A673 (cell line): ENCODE measurements at places on chromosomes 7 and 10. TPM values are rescaled to one million over a fixed set of nuclear protein-coding genes. Genes with fewer than 3 reads are reported as not detected.

GRCh38 chr10:11396311-11396955 lies 215.0 kb downstream of the USP6NL start:
- DNase-seq = no peak

DNA sequence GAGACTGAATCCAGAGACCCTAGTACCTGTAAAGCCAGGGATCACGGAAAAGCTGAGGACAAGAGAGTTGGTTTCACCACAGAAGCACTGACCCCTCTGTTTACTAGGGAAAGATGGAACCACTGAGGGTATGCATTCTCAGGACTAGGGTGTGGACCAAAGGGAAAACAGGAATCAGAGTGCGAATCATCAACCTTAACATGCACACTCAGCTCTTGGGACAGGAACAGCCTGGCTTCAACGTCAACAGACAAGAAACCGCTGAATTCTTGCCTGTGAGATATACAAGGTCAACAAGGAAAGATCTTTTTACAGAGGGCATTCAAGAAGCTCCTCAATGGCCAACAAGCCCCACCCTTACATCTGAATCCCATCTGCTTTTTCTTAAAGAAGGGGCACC lies 14.9 kb downstream of the TNRC18 start:
- DNase-seq = no peak

DNA sequence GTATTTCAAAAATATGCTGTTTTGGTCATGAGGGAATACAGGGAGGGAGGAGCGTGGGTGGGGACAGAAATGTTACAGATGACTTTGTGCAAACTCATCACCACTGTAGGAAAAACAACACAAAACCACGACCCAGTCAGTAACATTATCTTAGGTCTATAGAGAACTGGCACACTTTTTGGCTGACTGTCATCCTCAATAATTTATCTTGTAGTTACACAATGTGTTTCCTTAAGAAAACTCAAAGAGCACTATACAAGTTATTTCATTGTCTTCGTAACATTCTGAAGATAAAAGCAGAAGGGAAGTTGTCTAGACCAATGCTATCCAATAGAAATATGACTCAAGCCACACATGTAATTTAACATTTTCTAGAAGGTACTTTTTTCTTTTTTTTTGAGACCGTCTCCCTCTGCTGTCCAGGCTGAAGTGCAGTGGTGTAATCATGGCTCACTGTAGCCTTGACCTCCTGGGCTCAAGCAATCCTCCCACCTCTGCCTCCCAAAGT lies 16.9 kb upstream of the CDK14 start:
- DNase-seq = no peak

- DNase-seq = no peak
Measured at GRCh38 chr7:18535810-18536415, 40.4 kb downstream of the HDAC9 start.

TMEM236 gene
- 0.06 and 0.13 TPM in 2 replicates for total RNA-seq

GRCh38 chr7:116322541-116322940 lies 112.2 kb downstream of the TES start:
- DNase-seq = no peak

FAM25C gene
- total RNA-seq = not detected in 2 replicates

DNA sequence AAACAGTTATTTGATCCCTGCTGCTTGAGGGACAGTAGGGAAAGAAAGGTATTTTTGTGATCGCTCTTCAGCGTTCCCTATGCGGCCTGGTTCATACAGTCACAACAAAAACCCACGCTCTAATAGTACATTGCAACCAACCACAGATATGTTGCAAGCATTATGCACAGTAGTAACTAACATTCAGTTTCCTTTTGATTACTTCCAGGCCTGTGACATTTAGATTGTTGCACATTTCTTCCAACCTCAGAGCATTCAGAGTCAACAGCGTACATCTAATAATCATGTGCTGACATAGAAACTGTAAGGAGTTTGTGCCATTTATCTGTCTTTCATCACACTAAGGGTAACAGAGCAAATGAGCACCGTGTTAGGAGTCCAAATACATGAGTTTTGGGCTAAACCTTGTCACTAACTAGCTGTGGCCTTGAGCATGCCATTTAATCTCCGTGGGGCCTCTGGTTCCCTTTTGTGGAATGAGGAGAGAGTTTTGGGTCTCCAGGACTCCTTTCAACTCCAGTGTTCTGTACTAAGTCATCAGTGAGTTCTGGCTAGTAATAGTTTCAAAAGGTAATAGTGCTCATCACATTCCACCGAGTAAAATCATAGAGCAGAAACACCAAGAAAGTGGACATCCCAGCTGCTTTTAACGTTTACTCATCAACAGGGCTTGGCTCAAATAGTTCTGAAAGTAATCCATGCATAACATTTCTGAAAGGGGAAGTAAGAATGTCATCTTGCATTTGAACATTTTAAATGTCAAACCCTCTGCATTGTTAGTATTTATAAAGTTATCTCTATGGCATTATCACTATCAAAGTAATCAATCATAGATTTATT lies 99.0 kb upstream of the FZD1 start:
- DNase-seq = no peak

GRCh38 chr7:8434290-8435002 lies 1.0 kb downstream of the NXPH1 start:
- DNase-seq = no peak

DNA sequence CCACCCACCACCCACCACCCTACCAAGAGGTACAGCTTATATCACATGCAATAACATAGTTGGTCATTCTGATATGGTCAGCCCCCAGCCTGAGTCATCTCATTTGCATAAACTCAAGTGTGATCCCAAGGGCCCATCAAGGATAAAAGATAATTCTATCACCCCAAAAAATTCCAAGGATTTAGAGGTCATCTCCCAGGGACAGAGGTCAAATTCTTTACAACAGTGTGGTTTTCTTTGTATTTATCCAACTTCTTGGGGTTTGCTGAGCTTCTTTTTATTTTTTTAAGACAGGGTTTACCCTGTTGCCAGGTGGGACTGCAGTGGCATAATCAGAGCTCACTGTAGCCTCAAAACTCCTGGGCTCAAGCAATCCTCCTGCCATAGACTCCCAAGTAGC lies 9.4 kb upstream of the GTPBP10 start:
- DNase-seq = no peak

KLF14 gene
- not detected in 2 replicates for total RNA-seq
